Activated CD4-positive, alpha-beta memory T cell treated with anti-CD3 and anti-CD28 coated beads, Interleukin-2, amount 10 ng/mL, durations not matched to agents 7 days and 5 days (primary cell): ENCODE measurements at places on chromosomes 1 and 21. TPM values are rescaled to one million over a fixed set of nuclear protein-coding genes. Genes with fewer than 3 reads are reported as not detected.

MPL gene
- total RNA-seq = not detected

TMEM201 gene
- 13.4 TPM for total RNA-seq

KRTAP19-7 gene
- not detected for total RNA-seq

RIMS3 gene
- total RNA-seq = 6.1 TPM

PRRX1 gene
- total RNA-seq = not detected

C1orf185 gene
- not detected for total RNA-seq

GON4L gene
- total RNA-seq = 76.4 TPM

AVPR1B gene
- total RNA-seq = not detected

GABRD gene
- total RNA-seq = not detected

NUDT4B gene
- total RNA-seq = 0.70 TPM

ITGB2 gene
- 642 TPM for total RNA-seq

SPOCD1 gene
- total RNA-seq = 0.15 TPM
